ENCODE measurements at places on chromosomes 6 and 20. TPM values are rescaled to one million over a fixed set of nuclear protein-coding genes. Genes with fewer than 3 reads are reported as not detected.

MEP1A gene
- not detected for total RNA-seq

ISM1 gene
- total RNA-seq = 0.08 TPM

GPR6 gene
- total RNA-seq = not detected

PNRC1 gene
- 19.6 TPM for total RNA-seq

All from A375 (cell line).